ENCODE measurements at places on chromosomes 12 and 14.

- DNase-seq: no peak
These were observed 178.3 kb upstream of the RGS6 start for GRCh38 chr14:71753976-71754375.

- no peak for DNase-seq
These were observed 183.2 kb downstream of the NTS start for GRCh38 chr12:86057092-86057845.

DNA sequence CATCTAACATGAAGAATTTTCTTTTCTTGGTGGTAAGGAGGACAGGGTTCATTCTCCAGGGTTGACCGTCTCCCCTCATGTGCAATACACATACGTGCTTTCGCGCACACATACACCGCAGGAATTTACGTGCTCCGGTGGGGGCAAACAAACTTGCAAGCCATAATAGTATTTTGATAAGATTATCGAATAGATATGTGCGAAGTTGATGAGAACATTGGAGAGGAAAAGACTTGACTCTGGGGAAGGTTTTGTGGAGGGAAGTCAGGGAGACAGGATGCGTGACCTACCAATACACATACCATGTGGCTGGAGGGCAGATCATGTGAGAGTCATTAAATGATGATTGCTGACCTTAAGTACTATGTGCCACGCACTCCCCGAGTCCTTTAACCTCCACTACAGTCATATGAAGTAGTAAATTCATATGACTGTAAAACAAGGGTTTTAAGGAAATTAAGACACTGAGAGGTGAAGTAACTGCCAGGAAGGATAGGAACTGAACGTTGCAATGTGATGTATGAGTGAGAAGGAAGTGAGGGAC lies 921 bp downstream of the RAD51B start:
- peak; percentile 19 for DNase-seq

DNA sequence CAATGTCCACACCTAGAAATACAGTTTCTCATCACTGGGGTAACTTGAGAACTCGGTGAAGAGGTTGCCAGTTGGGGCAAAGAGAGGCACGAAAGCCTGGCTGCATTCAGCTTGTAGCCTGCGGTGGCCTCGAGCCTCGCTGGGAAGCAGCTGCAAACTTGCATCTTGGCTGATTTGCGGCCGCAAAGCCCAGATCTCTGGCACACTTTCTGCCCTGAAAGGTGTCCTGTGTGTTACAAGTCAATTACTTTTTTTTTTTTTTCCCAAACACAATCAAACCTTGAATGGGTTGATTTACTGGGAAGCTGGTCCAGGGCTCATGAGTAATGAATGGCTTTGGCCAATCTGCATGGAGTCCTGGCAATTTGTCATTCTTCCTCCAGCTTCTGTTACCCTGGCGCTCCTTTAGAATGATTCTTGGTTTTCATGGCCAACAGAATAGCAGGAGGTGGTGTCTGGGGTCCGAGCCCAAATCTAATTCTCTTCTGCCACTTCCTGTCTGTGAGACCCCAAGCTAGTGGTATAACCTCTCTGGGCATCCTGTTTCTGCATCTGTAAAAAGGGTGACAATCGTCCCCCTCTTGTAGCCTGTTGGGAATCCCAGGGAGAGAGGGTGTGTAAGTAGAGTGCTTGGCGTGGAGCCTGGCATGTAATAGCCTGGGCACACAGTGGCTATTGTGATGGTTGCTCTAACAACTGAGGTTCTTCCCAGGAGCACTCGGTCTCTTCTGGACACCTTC lies 6.7 kb downstream of the BCL7A start:
- no peak for DNase-seq

GRCh38 chr14:79614448-79614847 lies 596.9 kb downstream of the DIO2 start:
- DNase-seq: no peak

DNA sequence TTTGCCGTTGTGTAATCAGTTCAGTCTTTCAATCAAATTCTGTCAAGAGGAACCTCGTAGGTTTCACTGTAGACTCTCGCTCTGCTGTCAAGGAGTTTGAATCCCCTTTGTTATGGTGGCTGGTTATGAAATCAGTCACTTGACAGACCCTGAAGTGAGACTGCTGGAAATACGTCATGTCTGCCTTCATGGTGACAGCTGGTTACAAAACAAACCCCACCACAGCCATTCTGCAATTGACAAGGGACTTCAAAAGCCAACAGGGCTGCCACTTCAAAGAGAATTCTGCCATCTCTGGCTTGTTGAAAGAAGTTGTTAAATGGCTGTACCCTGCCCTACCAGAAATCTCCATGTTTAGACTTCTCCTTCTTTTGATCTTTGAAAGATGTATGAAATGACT lies 286.9 kb downstream of the ERC1 start:
- DNase-seq: no peak

GRCh38 chr14:29804481-29805266 lies 123.0 kb downstream of the PRKD1 start:
- no peak for DNase-seq

GRCh38 chr12:4118017-4118510 lies 155.5 kb upstream of the CCND2 start:
- no peak for DNase-seq

GRCh38 chr14:94322648-94323570 lies at the start of gene SERPINA6:
Gene SERPINA6 (minus strand): TSS chr14:94323336. CDS start chr14:94314648, 8,688 bp downstream.
- no peak for DNase-seq

- DNase-seq: peak; percentile 56
These were observed 5.5 kb upstream of the NR1H4 start for GRCh38 chr12:100468126-100468525.

GRCh38 chr14:99380991-99381687 lies 99.5 kb downstream of the SETD3 start:
- DNase-seq: no peak

- DNase-seq: no peak
These were observed 51.8 kb upstream of the FBRSL1 start for GRCh38 chr12:132437943-132438700.

All from HAP-1 (cell line).